NCI-H510A treated with DMSO at 0.1 percent for 48 hours (cell line): ENCODE measurements at places on chromosomes 12 and 14.

DNA sequence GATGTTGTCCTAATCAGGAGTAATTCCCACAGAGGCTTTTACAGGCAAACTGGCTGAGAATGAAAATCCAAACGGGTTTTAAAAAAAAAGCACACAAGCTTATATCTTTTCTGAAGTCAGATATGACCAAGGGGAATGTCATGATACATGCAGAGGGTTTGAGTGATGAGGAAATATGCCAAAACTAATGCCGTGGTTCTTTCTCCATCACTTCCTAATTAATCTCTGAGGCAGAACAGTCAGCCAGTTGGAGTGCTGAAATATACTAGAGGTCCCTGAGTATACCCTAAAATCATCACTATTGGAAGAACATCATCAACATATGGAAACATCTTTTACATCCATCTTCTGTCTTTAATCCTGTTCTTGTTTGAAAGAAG is 160.8 kb upstream of the FAR2 start:
- no peak for DNase-seq

- no peak for DNase-seq
These were observed 7.4 kb downstream of the BMP4 start for GRCh38 chr14:53949201-53949600.

DNA sequence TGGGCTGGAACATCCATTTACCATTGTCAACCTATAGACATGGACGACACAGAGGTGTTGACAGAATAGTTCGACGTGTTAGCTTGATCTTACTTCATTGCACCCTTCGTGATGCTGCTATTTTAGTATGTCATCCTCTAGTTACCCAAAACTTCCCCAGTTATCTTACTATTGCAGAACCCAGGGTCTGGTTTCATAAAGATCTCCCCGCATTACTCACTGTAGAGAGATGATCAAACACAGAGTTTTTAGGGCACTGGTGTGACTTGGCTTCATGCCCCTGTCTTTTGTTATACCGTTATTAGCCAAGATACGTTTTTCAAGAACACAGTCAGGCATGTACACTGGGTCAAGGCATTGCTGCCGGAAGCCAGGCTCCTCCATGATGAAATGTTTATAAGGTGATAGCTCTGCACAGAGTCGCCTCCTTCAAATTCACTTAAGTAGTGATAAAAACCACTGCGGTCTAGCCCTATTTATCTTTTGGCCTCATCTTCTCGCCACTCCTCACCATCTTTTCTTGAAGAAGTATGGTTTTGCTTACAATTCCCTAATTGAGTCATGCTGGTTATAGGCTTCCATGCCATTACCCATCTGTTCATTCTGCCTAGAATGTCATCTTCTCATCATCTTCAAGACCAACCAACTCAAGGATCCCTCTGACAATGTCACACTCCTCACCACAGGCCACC is 1127.9 kb downstream of the VRK1 start:
- no peak for DNase-seq

GRCh38 chr14:50835280-50835679 is 4.3 kb upstream of the NIN start:
- peak; percentile 9 for DNase-seq

DNA sequence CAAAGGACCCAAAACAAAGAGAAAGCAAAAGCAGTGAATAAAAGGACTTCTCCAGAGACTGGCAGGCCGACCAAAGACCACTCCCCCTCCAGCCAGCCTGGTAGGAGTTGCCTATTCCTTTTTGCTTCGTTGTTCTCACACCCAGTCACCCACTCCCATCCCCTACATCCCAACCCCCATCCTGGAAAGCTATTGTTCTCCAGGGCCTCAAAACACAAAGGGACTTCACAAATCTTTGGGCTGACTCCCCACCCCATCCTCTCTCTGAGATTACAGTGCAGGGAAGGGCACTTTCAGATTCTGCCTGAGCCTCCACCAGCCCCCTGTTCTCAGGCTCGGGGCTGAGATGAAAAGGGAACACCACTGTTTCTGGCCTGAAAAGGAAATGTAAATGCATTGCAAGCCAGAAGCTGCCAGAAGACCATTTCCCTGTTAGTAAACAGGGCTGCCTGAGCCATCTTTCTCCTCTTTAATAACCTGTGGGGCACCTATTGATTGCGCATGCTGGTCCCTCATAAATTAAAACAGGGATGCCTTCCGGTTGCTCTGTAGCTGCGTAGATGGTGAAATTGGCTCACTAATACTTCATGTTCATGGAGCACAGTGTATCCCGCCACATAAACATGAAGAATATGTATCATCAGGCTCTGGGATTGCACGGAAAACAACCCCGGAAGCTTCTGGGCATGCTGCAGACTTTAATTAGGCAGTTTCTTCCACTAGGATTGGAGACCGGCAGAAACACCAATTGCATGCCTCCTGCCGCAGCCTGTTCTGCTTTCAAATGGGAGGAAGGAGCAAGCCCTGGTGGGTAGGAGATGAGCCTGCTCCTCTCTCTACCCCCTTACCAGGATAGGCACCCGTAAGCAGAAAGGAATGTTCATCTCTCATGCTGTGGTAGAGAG is 130.3 kb upstream of the FUT8 start:
- no peak for DNase-seq

GRCh38 chr14:102606296-102606695 is 13.8 kb downstream of the RCOR1 start:
- no peak for DNase-seq

- peak; percentile 33 for DNase-seq
These were observed 41.2 kb downstream of the YLPM1 start for GRCh38 chr14:74804219-74804825.

GRCh38 chr12:49706351-49707127 is 666 bp downstream of the FMNL3 start:
- DNase-seq, result no peak

DNA sequence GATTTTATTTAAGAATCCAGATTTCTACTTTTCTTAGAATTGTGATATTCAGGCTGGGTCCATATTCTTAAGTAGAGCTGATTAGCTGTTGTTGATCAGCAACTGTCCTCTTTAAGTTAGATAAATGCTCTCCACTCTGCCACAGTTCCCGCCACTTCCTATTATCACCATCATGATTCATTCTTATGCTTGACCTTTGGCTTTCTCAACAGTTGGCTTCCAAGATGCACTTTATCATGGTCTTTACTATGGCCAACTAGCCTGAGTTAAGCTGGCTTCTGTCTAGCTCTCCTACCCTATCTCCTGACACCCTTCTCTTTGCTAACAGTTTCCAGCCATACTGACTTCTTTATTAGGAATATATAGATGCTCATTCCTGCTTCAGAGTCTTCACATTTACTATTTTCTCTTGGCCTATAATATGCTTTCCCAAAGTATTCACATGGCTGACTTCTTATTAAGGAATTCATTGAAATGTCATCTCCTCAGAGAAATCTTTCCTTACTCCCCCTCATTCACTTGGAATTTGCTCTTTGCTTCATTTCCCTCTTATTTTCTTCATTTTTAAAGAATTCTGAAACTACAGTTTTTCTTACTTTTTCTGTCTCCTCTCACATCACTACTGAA is 149.0 kb upstream of the IGF1 start:
- no peak for DNase-seq

DNA sequence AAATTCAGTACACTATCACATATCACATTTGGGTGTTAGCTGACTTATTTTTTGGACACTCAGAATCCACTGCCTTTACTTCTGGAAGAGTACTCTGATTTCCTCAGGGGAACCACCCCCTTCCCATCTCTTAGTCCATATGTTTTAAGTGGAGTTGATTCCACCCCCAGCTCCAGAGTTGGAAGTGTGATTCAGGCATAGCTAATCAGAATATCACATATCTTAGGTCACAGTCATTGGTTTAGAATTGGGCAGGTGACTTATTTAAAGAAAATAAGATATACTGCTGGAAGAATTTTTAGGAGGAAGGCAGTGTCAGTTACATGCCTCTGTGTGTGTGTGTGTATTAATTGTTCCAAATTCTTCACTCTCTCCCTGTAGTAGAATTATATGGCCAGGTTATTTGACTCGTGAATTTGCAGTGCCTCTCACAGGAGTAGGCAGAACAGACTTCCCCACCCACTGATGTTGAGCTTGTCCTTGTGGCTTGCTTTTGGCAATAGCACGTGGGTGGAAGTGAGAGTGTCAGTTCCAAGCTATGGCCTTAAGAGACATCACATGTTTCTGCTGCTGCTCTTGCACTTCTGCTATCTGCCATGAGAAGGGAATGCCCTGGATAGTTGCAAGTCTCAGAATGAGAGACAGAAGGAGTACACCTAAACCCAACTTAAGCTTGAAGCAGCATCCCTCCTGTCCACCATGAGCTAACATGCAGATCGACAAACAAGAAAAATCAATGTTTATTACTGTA is 6.4 kb upstream of the GAS2L3 start:
- no peak for DNase-seq

DNA sequence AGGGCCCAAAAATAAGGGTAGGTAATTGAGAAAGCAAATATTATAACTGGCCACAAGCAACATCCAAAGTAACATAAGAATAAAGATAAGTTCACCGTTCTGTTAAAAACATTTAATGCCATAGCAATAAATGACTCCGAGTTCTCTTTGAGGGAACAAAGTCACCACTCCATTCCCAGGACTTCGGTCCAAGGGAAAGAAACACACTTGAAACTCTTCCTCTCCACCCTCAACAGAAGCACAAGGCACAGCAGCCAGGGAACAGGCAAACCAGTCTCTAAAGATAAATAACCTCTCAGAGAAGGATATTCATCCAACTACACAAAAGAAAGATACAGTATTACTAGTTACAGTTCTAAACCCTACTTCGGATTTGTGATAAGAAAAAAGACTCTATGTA is 2.5 kb downstream of the SETD3 start:
- DNase-seq, result no peak

DNA sequence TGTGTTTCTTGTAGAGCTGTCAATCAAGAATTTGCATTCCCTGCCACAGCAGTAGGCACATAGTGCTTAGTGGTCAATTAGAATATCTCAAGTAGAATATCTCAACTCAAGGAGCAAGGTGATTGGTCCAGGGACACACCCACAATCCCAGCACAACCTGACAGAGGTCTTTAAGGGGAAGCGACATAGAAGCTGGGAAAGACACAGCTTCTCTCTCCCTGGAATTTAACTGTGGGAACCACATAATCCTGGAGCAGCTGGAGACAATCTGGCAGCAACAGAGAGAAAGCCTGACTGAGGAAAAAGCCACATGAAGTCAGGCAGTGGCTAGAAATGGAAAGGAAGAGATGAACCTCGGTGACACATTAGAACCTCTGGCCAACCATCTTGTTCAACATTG is 85.7 kb upstream of the LMO3 start:
- no peak for DNase-seq

- no peak for DNase-seq
These were observed 79.7 kb upstream of the RAP1B start for GRCh38 chr12:68530965-68531364.

- DNase-seq, result no peak
These were observed 536.3 kb downstream of the TMEM121 start for GRCh38 chr14:106062502-106063272.

GRCh38 chr14:104221071-104221625 is 82.8 kb downstream of the KIF26A start:
- DNase-seq, result no peak

DNA sequence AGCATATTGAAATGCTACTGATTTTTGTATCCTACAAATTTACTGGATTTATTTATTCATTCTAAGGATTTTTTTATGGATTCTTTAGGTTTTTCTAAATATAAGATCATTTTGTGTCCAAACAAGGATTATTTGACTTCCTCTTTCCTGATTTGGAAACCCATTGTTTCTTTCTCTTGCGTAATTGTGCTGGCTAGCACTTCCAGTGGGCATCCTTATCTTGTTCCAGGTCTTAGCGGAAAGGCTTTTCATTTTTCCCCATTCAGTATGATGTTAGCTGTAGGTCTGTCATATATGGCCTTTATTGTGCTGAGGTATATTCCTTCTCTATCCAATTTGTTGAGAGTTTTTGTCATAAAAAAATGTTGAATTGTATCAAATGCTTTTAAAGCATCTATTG is 57.2 kb upstream of the RHOJ start:
- no peak for DNase-seq

DNA sequence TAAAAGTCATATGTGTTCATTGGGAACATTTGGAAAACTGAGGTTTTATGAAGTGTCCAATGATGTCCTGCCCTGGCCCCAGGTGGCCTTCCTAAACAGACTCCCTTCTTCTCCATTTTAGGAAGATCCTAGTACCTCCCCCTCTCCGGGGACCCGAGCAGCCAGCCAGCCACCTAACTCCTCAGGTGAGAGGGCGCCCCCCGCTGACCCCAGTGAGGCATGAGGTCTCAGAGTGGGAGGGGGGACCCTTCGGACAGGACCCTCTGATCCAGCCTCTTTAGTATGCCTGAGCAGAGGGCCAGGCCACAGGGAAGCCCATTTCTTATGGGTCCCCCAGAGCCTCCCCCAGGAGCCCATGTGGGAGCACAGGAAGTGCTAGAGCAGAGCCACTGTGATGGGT is 23.7 kb downstream of the DEGS2 start:
- DNase-seq, result no peak

GRCh38 chr14:65301862-65302539 is 110.5 kb upstream of the FUT8 start:
- DNase-seq, result peak; percentile 35

GRCh38 chr12:62597253-62597652 is 130.6 kb downstream of the MON2 start:
- no peak for DNase-seq

DNA sequence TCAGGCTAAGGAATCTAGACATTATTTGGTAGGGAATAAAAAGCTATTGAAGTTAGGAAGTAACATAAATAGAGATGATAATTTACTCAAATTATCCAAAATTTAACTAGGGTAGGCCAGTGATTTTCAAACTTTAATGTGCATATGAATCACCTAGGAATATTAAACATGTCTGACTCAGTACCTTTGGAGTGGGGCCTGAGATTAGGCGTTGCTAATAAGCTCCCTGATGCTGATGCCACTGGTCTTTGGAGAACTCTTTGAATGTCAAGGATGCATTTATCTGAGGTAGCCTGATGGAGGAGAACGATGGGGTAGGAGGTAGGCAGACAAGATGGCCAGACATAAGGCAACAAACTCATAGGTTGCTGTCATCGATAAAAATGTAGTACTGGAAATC is 33.2 kb downstream of the EFCAB11 start:
- no peak for DNase-seq

DNA sequence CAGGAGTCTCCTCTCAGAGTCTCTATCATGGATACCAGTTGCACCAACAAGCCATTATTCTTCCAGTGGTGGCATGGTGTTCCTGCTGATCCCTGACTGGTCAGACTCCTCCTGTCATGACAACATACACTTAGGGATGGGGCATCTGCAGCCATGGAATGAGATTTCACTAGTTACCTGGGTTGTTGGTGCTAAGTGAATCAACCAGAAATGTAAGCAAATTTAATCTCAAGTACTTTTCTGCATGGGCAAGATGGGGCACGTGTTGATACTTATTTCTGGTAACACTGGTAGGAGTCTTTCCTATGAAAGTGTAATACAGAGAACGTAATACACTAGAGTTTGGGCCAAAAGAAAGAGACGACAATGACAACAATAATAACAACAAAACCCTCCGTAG is 211.5 kb upstream of the FOXN3 start:
- peak; percentile 68 for DNase-seq

DNA sequence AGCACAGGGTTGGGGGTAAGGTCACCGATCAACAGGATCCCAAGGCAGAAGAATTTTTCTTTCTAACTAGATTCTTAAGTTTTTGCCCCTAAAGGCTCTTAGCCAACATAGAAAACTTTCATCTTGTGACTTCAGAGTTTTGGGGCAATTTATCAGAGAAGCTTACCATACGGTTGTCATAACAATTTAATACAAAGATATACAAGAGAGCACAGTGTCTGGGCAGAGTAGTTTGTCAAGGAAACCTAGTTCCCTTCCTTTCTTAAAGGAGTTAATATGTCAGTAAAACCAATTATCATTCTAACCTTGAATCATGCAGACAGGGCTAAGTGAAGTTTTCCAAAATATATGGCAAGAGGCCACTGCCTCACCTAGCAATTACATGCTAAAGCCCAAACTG is 18.4 kb downstream of the NR2C1 start:
- DNase-seq, result no peak
